ENCODE measurements at places on chromosomes 6 and 20.

DNA sequence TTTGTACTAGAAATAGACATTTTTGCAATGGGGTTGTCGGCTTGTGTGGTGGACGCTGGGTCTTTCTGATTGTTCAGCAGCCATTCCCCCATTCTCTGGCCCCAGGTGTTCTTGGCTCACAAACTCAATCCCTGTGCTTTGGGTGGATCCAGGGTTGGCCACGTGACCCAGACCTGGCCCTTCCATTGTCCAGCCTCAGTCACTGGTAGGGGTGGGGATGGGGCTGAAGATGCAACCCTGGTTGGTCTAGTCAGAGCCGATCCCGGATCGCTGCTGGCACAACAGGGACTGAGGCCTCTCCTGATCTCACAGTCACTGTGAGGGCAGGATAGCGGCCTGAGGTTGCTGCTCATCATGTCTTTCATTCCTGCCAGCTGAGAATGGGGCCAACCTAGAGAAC lies 365.3 kb upstream of the SULF2 start:
- no peak for DNase-seq

DNA sequence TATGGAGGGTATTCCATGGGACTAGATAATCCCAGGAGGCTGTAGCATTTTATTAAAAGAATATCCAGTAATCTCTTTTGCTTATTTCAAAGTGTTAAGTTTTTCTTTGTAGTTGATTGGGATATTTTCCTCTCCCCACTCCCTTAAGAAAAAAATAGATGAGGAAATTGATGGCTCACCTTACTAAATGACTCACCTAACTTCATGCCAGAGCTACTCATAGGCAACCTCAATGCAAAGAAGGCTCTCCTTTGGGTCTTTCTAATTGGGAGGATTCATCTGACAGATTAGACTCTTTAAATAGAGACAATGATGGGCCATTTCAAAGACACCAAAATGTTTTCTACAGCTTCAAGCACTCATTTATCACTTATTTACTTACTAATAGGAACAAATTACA lies 528.5 kb upstream of the BTBD3 start:
- DNase-seq: no peak

DNA sequence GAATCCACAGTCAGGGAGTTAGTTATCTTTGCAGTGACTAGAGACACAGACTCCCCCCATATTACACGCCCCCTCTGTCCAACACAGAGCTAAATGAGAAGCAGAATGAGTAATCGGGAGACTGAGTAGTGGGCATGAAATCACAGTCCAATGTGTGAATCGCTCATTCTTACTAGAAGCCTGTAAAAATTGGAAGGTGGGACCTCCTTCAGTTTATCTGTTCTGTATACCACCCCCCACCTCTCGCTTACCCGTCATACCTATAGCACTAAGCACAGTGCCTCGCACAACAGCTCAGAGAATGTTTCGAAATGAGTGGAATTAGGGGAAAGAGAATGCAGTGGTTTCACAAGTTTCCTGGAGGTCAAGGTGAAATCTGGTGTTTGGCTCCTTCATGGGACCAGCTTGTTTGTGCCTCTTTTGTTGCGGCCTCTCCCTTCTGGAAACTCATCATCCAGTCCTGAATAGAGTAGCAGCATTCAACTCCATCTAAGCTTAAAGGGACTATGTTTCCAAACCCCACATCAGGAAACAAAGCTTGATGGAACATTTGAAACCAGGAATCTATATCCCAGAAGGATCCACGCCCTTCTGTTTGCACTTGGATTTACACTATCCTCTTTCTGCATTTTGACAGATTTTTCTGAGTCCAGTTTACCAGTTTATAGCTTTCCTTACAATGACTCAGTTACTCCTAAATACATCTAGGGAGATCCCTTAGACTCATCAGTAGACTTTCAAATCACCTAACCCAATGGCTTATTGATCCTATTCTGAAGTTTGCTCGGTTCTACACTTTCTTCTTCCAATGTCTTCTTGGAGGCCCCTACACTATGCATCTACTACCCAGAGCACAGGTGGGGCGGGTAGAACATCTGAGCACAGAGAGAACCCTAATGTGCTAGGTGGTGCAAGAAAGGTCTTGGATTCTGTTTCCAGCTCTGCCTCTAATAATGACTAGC lies 59.2 kb upstream of the PIM1 start:
- no peak for DNase-seq

GRCh38 chr6:10565913-10566312 lies 44.8 kb downstream of the GCNT2 start:
- no peak for DNase-seq

- no peak for DNase-seq
These were observed 454.9 kb downstream of the PTPRT start for GRCh38 chr20:42734660-42735368.

- no peak for DNase-seq
These were observed 211.0 kb downstream of the NFATC2 start for GRCh38 chr20:51331481-51331880.

DNA sequence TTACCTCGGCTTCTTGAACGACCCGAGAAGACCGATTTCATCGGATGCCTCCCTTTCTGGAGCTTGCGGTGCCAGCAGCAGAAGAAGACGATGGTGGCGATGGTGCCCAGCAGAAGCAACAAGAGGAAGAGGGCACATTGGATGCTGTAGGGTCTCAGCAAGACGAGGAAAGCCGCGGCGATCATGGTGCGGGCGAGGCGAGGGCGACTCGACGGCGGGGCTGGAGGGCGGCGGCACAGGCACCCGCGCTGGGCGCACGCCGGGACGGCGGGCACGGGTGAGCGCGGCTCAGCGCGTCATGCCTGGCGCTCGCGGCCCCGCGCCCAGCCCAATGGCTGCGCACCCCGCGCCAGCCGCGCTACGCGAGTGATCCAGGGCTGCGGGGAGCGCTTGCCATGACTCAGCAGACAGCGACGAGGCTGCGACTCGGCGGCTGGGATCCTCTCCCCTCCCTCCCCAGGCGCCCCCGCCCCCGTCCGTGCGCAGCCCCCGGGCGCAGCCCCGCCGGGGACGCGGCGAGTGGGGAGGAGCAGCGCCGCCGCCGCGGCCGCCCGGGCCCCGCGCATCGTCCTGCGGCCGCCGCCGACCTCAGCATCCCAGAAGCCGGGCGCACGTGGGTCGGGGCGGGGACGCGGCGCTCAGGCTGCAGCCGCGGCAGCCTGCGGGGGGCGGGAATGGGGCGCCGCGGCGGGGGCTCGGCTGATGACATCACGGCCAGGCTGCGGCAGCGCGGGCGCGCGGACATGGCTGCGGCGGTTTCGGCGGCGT lies at the start of gene BEND6:
Gene BEND6 (plus strand): TSS at position 705 of the 768 bp plus-strand sequence. CDS start 26,704 bp downstream, outside the sequence.
- DNase-seq: no peak

GRCh38 chr20:41030061-41030460 lies 1.4 kb downstream of the TOP1 start:
- DNase-seq: no peak

- no peak for DNase-seq
These were observed 63.0 kb upstream of the MRAP2 start for GRCh38 chr6:83970582-83970981.

GRCh38 chr20:51494241-51495110 lies 48.0 kb downstream of the NFATC2 start:
- no peak for DNase-seq

DNA sequence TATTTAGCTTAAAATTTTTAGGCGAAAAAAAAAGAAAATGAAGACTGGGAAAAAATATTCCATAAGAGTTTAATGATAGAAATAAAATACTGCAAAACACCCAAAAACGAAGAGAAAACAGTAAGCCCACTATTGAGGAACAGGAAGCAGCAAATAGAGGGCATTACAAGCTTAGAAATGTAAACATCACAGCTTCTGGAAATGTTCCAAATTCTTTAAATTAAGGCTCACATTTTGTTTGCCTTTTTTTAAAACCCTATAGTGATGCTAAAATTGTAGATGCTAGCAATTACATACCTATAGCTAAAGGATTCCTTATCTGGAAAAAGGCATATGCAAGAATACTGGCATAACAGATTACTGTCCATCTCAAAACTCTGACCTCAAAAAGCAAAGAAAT lies 248.6 kb downstream of the KHDRBS2 start:
- DNase-seq: no peak

Data from CD8-positive, alpha-beta T cell (primary cell).